ENCODE measurements at places on chromosomes 2 and 18.

DNA sequence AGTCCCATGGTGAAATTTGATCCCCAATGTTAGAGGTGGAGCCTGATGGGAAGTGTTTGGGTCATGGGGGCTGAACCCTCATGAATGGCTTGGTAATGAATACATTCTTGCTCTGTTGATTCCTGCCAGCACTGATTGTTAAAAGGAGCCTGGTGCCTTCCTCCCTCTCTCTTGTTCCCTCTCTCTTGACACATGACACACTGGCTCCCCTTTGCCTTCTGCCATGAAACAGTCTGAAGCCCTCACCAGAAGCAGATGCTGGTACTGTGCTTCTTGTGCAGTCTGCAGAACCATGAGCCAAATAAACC, 30.6 kb upstream of the EPC2 start:
- no peak for DNase-seq

DNA sequence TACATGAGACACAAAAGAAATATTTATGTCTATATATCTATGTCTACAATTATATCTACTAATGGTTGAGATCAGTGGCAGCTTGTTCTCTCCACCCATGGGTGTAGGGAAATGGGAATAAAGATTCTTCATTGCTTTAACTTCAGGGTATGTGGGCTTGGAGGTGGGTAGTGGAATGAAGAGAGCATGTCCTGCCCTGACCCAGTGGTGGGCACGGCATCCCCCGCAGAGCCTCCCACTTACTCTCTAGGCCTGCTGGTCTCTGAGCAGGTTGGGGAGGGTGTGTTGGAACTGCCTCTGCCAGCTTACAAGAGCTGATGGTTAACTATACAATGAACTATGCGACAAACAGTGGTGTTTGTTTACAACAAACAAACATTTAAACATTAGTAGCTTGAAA, 152.5 kb upstream of the SKOR2 start:
- DNase-seq, result no peak

DNA sequence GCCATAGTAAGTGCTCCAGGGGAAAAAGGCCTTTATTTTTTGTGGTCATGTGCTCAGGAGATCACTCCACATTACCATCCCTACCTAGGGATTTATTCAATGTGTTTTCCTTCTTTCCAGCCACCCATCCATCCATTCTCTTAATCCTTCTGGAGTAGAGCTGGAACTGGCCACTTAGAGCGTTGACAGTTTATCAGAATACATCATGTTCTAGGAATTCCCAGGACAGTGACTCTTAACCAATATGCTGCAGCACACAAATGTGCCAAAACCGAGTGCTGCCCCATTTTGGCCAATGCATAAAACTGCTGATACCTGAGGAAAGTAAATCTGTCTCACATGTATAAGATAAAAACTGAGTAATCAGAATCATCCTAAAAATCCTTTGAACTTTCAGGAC, 63.7 kb downstream of the FARSB start:
- DNase-seq, result no peak

- no peak for DNase-seq
Measured at GRCh38 chr18:57534511-57534909, 52.0 kb downstream of the FECH start.

DNA sequence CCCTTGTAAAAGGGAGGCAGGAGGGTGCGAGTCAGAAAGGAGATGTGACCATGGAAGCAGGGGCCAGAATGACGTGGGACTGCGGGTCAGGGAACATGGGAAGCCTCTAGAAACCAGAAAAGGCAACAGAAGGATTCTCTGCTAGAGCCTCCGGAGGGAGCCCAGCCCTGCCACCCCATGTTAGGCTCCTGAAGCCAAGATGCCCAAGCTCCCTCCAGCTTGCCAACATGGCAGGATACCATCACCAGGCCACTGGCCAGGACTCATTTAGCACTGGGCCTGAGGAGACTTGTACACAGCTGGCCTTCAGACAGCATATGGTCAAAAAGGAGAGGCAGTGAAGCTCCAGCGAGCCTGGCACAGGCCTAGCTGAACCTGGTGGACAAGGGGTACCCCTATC, 5.6 kb downstream of the TMEM247 start:
- no peak for DNase-seq

DNA sequence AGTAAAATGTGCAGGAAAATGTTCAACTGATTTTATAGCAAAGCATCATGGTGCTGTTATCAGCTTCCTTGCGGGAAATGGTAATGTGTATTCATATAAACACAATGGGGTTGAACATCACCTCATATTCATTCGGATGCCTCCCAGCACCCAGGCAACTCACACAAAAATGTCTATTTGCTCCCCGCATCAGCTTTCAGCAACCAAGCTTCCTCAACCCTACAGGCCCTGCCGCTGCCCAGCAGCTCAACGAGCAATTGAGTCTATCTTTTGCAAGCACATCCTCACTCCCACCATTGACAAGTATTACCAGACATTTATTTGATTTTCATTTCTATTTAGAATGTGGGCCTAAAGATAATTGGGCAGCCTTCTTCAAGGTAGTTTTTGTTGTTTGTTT, 2161.4 kb upstream of the PIK3C3 start:
- DNase-seq, result no peak
